ENCODE measurements at places on chromosomes 3 and 15. TPM values are rescaled to one million over a fixed set of nuclear protein-coding genes. Genes with fewer than 3 reads are reported as not detected.

DNA sequence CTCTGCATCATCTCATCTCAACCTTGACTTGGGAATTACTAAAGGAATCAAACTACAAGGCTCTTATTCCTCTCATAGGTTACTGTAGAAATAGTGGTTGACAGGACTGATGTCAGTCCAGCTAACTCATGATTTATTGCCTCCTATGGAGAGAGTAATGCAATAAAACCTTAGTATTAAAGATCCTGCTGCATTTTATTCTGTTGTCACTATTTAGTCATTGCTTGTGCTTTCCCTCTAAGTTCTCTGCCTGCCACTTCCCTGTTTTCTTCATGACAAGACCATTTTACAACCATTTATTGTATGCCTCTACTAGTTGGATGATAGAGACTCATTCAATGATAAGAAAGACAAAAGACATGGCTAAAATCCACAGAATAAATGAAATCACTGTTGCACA lies 134.1 kb upstream of the GRM7 start:
- no peak for DNase-seq

GRCh38 chr15:63388511-63388910 lies 6.9 kb upstream of the CA12 start:
- no peak for DNase-seq

THSD4 gene
- 39.8 TPM for total RNA-seq

DNA sequence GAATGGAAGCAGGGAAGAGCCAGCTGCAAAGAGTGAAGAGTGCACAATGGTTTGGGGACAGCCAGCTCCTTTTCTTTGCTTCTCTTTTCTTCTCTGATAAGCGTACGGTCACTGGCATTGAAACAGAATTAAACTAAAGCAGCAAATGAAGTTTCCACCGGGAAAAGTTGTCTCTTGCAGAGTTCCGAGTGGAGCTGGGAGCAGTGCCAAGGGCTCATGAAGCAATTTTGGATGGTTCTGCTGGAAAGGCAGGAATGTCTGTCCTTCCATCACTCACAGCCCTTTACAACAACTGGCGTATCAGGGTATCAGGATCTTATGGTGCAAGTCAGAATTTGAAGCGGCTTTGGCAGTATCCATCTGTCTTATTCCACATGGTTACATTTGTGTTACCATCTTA lies 1042.9 kb downstream of the NTRK3 start:
- DNase-seq, result peak; percentile 22

DNA sequence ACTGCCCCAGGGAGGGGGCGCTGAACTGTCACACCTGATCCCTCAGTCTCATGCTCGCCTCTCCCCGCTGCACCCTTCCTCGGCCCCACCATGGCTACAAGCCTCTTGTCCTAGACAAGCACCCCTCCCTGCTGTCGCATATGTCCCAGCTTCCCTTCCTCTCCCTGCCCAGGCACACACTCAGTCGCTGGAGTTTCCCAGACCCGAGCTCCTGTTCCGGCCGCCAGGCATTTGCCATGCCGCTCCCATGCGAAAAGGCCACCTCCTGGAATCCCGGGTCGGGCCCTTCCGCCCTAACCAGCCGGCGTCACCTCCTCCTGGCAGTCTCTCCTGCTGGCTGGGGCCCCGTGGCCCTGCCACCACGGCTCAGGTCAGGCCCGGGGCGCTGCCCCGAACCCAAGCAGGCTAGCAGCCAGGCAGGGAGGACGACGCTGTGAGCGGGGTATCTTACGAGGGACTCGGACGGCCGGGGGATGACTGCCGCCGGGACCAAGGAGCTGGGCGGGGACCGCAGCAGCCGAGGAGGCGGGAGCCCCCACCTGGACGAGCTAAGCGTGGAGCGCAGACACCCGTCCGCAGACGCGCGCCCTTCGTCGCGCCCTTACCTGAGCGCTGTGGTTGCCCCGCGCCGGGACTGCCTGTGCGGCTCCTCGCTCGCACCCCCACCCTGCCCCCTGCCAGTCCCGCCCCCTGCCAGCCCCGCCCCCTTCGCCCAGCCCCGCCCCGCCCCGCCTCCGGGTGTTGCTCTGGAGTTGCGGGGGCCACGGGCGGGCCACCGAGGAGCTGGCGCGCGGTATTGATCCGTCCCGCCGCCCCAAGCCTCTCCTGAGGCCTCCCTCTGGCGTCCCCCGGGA lies at the start of gene ALS2CL:
ALS2CL (minus strand) TSS at position 642 of the 854 bp plus-strand sequence. CDS start 4,239 bp downstream, outside the sequence.
- DNase-seq, result peak; percentile 63

DNA sequence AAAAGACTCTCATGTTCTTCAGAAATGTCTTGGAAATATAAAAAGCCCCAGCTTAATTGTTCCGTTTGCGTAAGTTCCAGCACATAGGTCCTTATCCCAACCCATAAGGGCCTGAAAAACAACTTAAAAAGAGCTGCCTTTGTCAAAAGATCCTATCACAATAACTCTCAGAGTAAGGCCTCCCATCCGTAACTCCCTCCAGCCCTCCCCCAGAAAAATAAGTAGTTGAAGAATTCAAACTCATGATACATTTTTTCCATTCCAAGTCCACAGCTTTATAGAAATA lies 38.0 kb upstream of the SECISBP2L start:
- DNase-seq, result no peak

Data from left cardiac atrium (tissue), 4 donors.